GM12891 (cell line): ENCODE measurements at places on chromosomes 12 and 14.

DNA sequence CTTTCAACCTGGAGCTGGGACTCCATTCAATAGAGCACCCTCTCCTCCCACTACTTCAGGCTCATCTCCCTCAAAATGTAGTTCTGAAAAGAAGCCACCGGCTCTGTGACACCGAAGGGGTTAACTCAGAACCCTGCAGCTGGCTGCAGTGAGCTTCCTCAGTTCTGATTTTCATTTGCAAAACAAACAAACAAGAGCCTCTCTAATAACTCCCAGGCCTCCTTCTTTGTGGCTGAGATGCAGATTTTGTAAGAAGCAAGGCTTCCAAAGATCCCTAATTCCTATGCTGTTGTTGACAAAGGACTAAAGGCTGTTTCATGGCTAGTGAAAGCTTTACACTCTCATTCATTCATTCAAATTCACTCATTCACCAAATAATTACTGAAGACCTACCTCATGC, 333.4 kb upstream of the TBX3 start:
- DNase-seq: no peak

GRCh38 chr12:131194166-131194565, 240.5 kb downstream of the ADGRD1 start:
- no peak for DNase-seq

- DNase-seq: no peak
Measured at GRCh38 chr14:73463411-73463810, 5.1 kb upstream of the NUMB start.

- DNase-seq: no peak
Measured at GRCh38 chr12:7758766-7759140, 6.3 kb upstream of the NANOGNB start.

DNA sequence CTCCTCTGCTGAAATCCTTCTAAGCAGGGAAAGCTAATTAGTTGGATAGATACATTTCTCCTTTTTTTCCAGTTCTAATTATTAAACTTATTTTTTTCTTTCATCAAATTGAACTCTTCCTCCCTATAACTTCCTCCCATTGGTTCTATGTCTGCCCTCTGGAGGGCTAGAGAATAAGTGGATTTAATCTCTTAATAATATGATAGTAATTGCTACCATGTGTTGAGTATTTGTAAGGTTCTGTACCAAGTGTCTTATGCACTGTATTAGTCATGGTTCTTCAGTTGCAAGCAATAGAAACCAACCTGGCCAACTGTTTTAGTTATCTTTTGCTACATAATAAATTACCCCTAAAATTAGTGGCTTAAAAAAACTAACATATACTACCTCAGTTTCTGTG, 190.5 kb upstream of the PLXNC1 start:
- DNase-seq: no peak

DNA sequence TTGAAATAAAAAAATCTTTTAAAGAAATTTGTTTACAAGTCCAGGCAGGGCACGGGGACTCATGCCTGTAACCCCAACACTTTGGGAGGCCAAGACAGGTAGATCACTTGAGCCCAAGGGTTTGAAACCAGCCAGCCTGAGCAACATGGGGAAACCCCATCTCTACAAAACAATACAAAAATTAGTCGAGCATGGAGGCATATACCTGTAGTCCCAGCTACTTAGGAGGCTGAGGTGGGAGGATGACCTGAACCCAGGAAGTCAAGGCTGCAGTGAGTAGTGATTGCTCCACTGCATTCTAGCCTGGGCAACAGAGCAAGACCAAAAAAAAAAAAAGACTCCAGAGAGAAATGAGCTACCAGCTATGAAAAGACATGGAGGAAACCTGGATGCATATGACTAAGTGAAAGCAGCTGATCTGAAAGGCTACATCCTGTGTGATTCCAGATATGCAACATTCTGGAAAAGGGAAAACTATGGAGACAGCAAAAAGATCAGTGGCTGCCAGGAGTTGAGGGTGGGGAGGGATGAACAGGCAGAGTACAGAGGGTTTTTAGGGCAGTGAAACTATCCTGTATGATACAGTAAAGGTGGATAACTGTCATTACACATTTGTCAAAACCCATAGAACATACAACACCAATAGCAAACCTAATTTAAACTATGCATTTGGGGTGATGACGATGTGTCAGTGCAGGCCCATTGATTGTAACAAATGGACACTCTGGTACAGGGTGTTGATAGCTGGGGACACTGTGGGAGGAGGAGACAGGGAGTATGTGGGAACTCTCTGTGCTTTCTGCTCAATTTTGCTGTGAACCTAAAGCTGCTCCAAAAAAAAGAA, 59.9 kb downstream of the PRKAB1 start:
- DNase-seq: no peak

DNA sequence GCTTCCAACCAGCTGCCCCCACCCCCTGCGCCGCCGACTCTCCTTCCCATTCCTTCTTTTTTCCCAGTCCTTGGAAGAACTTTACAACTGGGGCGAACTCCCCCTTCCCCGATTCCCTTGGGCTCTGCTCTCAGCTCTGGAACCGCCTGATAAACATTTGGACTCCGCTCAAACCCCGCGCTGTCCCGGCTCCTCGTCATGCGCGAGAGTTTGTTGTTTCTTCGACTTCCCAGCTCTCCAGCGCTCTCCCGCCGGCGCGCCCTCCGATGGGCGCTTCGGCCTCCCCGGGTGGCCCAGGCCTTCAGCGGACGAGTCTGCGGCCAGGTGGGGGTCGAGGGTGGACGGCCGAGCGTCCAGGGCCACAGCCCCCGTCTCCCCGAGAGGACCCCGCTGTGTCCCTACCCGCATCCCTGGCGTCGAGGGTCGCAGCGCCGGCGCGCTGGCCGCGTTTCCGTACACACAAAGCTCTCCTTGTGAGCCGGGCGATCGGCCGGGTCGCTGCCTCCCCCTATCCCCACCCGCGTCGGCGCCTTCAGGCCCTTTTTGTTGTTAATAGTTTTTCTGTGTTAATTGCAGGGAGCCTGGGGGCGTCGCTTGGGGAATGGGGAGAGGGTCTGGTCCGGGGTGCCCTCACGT, 847 bp downstream of the MMP14 start:
- DNase-seq: no peak

DNA sequence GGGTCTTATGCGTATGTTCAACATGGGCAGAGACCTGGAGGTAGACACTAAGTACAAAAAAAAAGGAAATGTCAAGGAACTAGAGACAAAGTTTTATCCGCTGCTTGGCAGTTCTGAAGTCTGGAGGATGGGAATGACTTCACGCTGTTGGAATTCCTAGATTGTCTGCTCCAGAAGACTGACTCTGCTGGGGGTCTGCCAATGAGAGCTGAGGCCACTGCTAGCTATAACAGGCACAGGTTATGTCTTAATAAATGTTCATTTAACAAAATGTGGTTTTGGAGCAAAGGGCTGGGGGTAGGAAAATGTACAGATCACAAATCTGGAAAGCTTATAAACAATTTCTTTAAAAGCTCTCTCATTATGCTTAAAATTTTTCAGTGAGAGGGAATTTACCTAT, 5.9 kb downstream of the RNASE8 start:
- no peak for DNase-seq

- no peak for DNase-seq
Measured at GRCh38 chr12:68405343-68405781, 73.2 kb upstream of the MDM1 start.

- no peak for DNase-seq
Measured at GRCh38 chr14:29926228-29926627, 1.4 kb downstream of the PRKD1 start.

GRCh38 chr14:38203929-38204718, 3.6 kb upstream of the SSTR1 start:
- DNase-seq: no peak

DNA sequence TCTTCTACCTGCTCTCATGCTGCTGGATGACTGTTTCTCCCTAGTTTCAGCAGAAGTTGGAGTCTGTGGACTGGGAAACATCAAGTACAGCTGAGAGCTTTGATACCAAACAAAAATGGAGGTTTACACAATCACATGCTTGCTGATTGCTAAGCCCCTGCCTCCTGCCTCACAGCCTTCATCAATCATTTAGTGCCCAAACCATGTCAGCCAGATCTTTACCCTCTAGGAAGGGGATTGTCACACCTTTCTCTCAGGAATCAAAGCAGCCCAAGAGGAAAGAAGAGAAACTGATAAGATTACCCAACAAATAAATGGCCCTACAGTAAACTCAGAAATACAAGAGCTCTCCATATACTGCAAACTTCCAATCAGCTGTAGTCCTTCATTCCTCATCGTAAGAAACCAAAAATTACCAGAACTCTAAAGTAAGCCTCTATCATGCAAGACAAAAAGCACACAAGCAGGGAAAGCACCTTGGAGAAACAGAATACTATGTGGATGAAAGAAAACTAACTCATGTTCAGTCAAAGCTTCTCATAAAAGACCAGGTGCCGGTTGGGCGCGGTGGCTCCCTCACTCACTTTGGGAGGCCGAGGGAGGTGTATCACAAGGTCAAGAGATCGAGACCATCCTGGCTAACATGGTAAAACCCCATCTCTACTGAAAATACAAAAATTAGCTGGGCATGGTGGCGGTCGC, 63.6 kb upstream of the RESF1 start:
- no peak for DNase-seq

GRCh38 chr12:48105321-48105866, 485 bp downstream of the SENP1 start:
- peak; percentile 27 for DNase-seq

DNA sequence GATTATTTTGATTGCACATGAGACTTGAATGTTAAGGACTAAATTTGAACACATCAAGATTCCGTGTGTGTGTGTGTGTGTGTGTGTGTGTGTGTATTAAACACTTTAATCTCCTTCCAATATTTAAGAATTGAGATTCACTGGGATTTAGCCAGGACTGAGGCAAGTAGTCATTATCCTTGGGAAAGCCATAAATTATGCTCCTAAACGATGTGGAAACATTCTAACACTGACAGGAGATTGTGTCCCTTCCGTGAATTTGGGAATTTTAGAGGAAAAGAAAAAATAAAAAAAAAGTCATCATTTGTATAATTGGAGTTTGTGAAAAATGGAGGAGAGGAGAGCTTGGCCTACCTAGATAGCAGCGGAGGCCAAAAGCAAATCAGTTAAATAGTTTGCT, 212.9 kb downstream of the DUSP6 start:
- no peak for DNase-seq

- no peak for DNase-seq
Measured at GRCh38 chr14:73594491-73594890, 2.8 kb downstream of the ACOT4 start.

DNA sequence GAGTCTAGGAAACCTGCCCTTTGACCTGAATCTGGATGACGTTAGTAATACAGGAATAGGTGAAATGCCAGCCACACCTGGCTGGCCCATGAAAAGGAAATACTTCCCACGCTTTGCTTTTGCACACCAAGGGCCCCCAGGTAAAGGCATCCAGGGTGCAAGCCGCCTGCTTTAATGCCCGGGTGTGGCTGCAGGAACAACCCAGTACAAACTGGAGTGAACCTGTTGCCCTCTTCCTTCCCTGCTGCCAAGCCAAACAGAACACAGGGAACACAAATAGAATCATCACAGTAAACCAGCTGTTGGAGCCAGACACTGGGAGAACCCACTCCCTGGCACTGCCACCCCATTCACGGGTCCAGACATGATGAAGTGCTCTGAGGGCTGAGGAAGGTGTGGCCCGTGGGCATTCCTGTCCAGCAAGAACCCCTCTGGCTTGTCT, 24.2 kb upstream of the FOS start:
- no peak for DNase-seq

- DNase-seq: no peak
Measured at GRCh38 chr14:33738491-33738890, 212.4 kb downstream of the EGLN3 start.
